Progenitor cell of endocrine pancreas (in vitro differentiated cells): ENCODE measurements at places on chromosomes 1 and 21. TPM values are rescaled to one million over a fixed set of nuclear protein-coding genes. Genes with fewer than 3 reads are reported as not detected.

- DNase-seq = no peak
Measured at GRCh38 chr1:210123383-210123782, 109.2 kb upstream of the SERTAD4 start.

The CGN gene
- 127 and 128 TPM in 2 replicates for total RNA-seq

GRCh38 chr1:175479521-175480342 is 263.7 kb downstream of the TNR start:
- no peak for DNase-seq

The EBNA1BP2 gene
- 48.8 and 51.7 TPM in 2 replicates for total RNA-seq

DNA sequence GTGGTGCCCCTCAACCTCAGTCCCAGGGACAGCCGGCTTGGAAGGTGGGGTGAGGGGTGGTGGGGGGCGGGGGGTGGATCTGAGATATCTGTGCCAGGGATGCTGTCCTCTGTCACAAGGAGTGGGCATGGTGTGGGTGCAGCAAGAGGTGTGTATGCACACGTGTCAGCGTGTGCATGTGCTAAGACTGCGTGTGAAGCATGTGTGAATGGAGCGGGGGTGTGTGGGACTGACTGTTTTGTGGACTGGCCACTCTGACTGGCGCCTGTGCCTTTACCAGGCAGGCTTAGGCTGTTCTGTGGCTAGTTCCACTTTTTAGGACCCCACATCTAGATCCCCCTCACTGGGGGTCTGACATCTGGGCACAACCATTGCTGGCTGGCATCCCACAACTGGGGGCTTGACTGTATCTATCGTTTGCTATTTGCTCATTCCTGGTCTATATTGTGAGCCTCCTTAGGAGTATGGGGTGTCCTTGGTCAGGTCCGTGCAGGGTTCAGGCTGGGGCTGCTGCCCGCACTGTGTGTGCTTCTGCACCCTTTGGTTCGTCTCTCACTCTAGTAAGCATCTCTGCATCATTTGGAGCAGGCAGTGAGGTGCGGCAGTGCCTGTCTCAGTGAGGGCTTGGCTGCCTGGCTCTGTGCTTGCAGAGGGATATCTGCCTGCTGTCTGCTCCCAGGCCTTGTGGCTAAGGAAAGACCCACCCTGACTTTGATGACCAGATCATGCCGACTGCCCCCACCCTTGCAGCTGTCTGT is 1.9 kb downstream of the AMPD2 start:
- DNase-seq = no peak

The ZNF124 gene
- 233 and 273 TPM in 2 replicates for total RNA-seq

DNA sequence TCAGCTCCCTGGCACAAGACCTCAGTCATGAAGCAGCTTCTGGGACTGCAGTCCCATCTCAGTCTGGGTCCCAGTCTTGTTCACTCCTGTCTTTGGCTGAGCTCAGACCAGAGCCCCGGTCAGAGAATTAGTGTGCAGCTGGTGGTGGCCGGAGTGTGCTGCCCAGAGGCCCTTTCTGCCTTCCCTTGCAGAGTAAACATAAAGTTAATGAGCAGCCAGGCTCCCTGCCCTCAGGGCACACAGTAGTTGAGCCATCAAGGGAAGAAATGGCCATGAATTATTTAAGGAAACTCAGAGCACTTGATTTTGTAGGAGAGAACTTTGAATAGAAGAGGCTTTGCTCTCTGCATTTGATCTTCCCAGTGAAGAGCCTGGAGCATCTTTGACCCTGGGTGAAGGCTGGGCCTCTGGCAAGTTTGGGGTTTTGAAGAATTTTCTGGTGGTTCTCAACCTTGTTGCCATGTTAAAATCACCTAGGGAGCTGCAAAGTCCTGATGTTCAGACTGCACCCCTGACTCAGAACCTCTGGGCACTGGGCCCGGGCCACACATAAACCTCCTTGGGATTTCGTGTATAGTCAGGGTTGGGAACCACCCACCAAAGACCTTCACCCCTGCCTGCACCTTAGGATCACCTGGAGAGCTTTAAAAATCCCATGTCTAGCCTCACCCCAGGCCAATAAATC is 26.4 kb upstream of the SELENON start:
- DNase-seq = peak; percentile 29

- no peak for DNase-seq
Measured at GRCh38 chr21:30979054-30979453, 59.2 kb downstream of the KRTAP19-8 start.

DNA sequence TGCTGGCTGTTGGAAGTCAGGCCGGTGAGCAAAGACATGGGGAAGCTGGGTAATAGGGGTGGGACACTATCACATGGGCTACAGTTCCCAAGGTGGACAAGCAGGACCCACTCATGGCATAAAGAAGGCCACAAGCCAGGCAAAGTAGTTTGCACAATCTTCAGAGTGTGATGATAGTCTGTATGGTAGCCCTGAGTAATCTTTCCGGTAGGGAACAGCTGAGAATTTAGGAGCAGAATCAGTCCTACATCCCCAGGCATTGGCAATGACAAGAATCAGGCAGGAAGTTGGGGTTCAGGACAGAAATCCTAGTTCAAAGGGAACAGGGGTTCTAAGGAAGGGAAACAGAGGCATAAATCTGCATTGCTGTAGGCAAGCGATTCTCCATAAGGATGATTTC is 23.9 kb upstream of the SPATA6 start:
- no peak for DNase-seq

DNA sequence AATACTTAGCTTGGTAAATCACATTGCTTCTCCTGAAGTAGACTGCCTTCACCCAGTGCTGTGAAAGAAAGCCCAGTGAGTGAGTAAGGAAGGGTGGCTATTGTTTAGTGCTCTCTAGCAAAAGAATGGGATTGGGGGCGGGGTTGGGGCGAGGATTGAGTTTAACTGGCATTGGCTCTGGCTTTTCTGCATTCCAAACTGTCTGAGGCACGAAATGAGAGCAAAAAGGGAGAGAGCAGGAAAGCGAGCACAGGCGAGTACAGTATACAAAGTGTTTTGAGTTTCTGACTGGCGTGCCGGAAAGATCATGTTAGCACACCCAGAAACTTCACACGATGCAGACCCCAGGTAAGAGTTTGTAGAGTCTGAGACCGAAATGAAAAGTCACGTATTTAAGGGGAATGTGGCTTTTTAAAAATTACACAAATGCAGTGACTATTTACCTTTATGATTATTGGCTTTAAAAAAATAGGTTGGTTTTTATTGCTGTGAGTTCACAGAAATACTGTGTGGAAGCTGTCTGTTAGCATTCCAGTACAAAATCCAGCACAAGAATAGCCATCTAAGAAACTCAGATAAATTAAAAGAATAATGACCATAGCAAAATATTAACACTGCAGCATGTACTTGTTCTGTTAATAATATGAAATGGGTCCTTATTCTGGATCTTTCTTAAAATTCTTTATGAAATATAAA is 155.4 kb downstream of the CLEC20A start:
- DNase-seq = peak; percentile 46

GRCh38 chr1:195872376-195872775 is 735.9 kb downstream of the KCNT2 start:
- DNase-seq = no peak

The DEPDC1 gene
- total RNA-seq = 10.3 and 12.4 TPM in 2 replicates

GRCh38 chr1:22612671-22613571 is 23.5 kb upstream of the C1QA start:
- no peak for DNase-seq

- DNase-seq = peak; percentile 9
Measured at GRCh38 chr1:102550729-102551384, 554.1 kb upstream of the OLFM3 start.

The MIS18A gene
- total RNA-seq = 22.3 and 23.6 TPM in 2 replicates

DNA sequence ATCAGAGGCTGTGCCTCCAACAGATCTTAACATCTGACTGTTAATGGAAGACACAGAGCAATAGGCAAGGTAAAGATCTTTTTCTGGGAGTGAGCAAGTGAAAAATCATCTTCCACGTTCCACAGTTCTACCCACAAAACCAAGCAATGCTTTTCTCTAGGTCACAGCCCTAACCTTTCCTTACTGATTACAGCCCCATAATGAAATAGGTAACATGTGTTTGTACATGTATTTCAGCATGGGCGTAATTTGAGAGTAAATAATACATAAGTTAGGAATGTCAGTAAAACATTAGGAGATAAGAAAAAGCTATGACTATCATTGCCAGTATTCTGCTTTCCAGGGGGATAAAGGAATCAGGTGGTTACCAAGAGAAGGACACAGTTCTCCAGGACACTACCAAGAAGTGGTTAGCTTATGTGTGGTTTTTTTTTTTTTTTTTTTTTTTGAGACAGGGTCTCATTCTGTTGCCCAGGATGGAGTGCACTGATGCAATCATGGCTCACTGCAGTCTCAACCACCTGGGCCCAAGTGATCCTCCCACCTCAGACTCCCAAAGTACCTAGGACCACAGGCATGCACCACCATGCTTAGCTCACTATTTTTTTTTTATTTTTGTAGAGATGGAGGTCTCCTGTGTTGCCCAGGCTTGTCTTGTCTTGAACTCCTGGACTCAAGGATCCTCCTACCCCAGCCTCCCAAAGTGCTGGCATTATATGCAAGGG is 72.0 kb downstream of the DAP3 start:
- DNase-seq = no peak

The LCE2B gene
- not detected in 2 replicates for total RNA-seq

- no peak for DNase-seq
Measured at GRCh38 chr1:154940651-154941194, 4.2 kb upstream of the PMVK start.

DNA sequence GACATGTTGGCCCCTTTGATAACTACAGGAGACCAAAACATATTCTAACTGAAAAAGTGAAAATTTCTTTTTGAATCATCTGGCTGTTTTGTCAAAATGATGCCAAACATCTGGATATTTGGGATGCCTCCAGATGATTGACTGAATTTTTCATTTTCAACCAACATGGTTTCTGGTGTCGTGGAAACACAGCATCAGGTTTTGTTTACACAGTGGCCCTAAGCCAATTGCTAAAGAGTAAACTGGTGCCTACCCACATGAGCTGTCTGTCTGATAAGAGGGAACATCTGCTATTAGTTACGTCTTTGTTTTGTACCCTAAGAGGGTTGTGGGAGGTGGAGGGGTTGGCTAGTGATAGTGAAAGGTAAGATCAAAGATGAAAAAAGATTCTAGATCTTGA is 204.8 kb downstream of the KCNK2 start:
- DNase-seq = no peak

DNA sequence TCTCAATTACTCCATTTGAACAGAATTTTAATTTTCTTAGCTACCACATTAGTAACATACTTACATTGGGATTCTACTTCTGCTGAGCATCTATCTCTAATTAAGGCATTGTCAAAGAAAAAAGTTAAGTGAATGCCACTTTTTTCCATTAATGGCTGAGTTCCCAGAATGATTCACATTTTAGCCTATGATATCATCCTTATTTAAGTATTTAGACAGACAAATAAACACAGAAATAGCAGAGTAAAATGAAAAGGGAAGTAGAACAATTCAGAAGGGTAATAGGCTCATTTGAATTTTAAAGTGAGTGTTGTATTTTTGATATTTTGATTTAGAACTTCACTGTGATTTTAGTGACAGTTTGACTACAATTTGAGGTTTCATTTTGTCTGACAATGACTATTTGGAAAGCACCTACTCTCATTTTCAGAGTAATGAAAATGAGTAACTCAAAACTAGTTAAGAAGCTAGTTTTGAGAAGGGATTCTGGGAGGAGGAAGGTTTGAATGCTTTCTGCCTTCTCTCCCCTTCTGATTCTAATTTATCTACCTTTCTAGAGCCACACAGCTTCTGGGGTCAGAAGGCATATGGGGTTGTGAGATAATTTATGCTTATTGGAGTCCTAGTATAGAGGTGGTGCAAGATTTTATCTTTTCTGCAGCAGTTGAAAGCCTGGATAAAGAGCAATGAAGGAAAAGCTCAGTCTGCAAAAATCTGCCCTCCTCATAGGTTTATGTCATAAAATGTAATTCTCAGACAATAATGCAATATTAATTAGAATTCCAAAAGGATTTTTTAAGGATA is 15.5 kb downstream of the LYPLAL1 start:
- no peak for DNase-seq

- DNase-seq = no peak
Measured at GRCh38 chr1:235502601-235503402, 1.4 kb downstream of the B3GALNT2 start.

- no peak for DNase-seq
Measured at GRCh38 chr1:247906504-247907047, 11.2 kb downstream of the OR2W3 start.

DNA sequence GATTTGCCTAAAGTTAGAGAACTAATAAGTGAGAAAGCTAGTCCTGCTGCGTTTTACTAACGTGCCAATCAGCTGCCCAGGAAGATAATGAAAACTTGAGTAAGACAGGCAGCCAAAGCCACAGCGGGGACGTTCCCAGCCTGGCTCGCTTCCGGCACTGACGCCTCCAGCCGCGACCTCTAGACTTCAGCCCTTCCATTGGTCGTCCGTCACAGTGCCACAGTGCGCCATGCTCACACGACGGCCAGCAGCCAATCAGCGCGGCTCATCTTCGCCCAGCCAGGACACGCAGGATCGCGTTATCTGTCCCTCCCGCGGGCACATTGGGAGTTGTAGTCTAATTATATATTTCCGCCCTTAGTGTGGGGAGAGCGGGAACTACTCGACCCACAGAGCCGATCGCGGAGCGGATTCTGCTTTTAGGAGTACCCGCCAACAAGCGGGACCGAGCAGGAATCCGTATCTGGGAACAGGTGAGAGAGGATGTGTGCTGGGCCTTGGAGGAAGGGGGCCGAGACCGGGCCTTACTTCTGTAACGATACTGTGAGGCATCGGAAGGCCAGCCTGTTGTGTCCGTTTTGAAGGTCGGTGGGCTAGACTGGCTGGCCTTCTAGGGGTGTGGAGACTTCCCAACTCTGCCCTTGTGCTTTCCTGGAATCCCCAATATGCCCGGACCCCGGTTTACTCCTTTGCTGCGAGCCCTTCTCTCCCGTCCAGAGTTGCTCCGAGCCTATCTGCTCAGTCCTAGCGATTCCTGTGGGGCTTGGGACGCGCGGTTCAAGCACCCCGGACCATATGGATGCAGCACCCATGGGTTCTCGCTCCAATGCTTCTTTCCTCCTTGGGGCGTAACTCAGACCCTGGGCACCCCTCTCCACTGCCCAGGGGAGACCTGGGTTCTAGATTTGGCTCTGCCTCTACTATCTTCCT is at the start of gene FDPS:
FDPS (plus strand) TSS at position 374 of the 930 bp plus-strand sequence. CDS start 924 bp downstream, outside the sequence.
- DNase-seq = peak; percentile 86

The MAP10 gene
- 3.2 and 3.6 TPM in 2 replicates for total RNA-seq

GRCh38 chr1:96308314-96308713 is 413.3 kb upstream of the PTBP2 start:
- DNase-seq = no peak

DNA sequence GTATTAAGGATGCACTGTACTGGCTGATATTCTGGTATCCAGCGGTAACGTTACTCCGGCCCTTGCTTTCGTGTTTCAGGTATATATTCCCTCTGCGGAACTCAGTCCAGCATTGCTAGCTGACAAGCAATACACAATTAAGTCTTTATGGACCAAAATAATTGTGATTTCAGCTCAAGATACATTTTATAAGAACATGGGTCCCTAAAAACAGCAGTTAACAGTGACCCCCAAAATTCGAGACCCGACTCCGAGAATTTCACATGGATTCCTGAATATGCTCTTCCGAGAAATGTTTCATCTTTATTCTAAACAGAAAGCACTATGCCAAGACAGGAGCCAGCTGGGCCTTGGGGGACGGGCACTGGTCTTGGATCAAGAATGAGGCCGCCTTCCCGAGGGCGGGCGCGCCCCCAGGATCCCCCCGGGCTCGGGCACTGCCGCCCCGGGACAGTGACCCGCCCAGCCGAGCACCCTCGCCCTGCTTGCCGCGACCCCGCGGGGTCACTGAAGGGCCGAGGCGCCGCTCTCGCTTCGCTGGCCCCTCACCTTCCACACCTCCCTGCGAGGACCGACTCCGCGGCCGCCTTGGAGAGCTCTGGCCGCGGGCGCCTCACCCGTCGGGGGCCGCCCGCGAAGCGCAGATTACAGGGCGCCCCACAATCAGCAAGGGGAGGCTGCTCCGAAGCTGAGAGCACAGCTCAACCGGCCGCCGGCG is 610 bp downstream of the SCYL3 start:
- DNase-seq = no peak

- DNase-seq = no peak
Measured at GRCh38 chr1:53963460-53963859, 17.3 kb downstream of the LRRC42 start.
